ENCODE measurements at places on chromosomes 2 and 18. TPM values are rescaled to one million over a fixed set of nuclear protein-coding genes. Genes with fewer than 3 reads are reported as not detected.

DNA sequence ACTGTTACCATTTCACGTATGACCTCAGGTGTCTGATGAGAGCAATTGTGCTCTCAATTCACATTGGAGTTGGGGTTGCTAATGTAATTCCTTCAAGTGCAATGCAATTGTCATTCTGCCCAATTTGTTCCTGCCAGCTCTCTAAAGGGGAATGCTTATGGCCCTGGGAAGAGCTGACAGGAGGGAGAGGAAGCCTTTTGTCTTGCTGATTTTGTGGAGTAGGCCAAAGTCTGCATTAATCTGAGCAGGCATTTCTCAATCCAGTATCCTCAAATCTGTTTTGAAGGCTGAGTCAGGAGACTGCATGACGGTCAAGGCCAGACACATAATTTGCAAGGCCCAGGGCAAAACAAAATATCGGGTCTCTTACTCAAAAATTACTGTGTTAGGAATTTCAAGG, 326.4 kb upstream of the SPHKAP start:
- DNase-seq = no peak

DNA sequence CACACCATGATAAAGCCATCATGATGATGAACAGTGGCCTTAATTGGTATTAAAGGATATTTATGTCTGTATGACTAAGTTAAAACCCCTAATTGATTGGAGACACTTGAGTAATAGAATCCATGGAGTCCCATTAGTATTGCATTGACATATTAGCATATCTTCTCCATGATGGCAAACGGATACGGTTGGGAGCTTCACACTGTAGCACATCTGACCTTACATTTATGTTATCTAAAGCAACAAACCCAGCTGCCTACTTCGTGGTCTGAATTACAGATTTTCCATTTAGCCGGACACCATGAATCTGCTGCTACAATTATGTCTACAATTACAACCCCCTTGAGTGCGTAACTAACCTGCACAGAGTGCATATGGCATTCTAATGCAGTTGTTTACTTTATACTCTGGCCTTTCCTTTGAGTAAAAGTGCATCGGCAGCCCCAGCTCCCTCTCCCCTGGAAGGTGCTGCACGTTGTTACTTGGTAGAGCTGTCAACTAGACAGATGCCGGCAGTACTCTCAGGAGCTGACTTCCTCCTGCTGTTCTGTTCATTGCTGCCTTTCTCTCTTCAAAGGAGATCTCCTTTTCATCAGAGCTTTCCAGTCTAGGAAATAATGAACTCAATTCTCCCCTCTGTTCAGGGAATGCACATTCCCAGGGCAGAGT, 92.1 kb downstream of the LRRC30 start:
- DNase-seq = no peak

DNA sequence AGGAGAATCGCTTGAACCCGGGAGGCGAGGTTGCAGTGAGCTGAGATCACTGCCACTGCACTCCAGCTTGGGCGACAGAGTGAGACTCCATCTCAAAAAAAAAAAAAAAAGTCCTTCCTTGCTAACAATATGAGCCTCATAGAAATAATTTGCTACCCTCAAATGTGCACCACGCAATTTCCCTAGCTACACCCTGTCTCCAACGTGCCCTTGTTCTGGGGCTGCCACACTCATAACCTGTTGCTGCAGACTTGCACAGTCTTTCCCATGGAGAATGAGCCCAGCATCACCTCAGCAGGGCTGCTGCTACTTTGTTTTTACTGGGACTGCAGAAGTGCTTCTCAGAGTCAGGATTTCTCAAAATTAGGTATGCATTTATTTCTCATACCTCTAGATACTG, 46.4 kb upstream of the ZNG1B start:
- no peak for DNase-seq

- DNase-seq = no peak
These were observed 224.9 kb downstream of the TNS1 start for GRCh38 chr2:217777906-217778305.

DNA sequence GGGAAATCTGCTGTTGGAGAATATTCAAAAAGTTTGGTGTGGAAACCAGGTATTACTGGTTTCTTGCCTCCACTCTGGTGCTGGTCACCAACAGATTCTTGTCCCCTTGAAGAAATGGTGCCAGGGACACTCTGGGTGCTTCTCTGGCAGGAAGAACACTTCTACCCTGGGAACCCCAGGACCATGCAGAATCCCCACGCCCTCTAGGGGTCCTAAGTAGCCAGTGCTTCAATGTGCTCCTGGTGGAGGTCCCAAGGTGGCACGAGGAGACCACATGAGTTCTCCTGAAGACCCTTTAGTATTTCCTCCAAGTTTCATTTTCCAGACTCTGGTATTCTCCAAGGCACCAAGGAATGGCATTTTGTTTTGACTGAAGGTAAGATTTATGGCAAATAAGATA, 380.6 kb downstream of the TSN start:
- DNase-seq = no peak

The ING5 gene
- total RNA-seq = 35.1 TPM

DNA sequence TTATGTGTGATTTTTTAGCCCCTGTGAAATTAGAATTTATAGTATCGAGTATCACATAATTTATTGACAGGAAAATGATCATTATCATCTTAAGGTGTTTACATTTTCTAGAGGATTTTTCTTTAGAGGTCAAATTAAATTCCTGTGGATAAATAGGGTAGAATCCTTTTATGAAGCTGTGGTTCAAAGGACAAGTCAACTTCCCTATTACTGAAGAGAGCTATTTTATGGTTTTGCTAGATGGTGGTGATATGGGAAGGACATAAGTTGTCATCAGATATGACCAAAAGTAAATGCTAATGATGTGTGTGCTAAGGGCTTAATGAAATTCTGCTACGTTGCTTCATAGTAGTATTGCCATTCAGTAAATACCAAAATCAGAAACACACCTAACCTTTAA, 80.1 kb downstream of the EML4 start:
- no peak for DNase-seq

DNA sequence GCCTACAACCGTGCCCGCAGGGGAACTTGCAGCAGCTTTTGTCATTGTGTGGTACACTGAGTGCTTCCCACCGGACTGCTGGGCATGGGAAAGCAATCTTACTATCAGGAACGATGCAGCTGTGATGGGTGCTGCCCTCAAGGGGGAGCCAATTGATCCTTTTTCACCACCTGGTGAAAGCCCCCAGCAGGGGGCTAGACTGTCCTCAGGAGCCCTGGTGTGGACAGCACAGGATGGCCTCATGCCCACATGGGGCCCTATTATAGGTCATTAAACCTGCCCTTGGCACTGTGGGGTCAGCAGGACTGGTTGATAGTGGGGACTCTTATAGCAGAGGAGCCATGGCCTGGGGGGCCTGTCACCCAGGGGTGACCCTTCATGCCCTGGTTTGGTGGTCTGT, 172.2 kb downstream of the GLI2 start:
- no peak for DNase-seq

- no peak for DNase-seq
These were observed 3.9 kb downstream of the HOXD8 start for GRCh38 chr2:176133389-176133788.

DNA sequence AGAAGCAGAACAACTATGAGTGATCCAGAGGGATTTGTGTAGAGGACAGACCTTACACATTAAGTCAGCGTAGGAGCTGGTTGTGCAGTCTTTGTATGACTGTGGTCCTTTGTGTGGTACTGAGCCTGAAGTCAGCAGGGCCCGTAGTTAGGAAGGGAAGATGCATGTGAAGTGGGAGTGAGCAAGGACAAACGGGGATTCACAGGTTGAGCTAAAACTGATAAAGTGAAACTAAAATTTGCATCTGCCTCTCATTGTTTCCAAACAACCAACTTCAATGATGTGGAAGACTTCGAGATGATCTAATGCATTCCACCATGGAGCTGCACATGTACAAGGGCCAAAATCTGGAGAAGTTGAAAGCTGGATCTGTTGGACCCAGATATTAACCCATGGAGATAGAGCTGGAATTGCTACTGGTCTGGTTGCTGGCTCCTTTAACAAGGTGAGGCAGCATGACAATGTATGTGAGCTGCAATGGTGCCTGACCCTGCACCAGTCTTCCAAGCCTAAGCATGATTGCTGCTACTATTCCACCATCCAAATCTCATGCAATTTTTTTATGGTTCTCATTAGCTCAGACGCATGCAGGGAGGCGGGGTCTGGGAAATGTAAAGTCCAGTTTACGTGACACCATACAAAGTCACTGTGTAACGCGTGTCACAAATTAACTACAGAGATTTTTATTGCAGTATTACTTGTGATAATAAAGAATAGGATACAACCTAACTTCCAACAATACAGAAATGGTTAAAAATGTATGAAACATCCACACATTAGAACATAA, 12.1 kb upstream of the CYBRD1 start:
- DNase-seq = no peak

DNA sequence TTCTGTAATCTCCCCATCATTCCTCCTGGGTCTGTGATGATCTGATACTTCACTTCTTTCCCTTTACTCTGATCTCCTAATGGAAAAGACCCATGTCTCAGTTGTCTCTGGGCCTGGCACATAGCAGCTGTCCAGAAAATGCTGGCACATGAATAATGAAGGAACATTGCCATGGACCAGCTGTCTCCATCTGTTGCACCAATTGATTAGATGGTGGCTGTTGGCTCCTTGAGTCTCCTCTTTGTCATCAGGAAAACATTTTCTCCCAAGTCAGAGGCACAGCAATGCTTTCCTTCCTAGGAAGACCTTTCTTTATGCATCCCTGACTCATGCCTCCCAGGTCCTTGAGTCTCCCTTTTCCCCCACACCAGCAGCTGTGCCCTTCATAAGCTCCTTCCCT, 286.2 kb upstream of the CXCR4 start:
- no peak for DNase-seq

The NCKAP5 gene
- total RNA-seq = 2.3 TPM

The CAVIN2 gene
- total RNA-seq = 13.7 TPM

- DNase-seq = no peak
These were observed 47.4 kb upstream of the RMDN2 start for GRCh38 chr2:37877457-37878315.

The UGT1A1 gene
- total RNA-seq = 7.0 TPM

DNA sequence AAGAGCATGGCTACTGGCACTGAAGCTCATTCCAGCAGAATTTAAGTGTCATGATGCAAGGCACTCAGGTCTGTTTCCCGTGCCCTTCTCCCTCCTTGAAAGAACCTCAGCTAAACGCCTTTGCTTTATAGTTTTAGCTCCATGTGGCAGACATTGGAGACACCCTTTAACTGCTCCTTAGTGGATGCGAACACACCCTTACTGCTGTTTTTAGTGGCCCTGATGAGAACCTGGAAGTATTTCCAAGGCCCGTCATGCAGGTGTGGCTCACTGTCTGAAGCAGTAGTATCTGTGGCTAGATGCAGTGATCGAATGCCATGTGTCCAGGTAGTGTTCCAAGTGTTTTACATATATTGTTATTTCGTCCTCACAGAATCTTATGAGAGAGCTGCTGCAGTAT, 28.3 kb downstream of the KIF5C start:
- no peak for DNase-seq

- DNase-seq = no peak
These were observed 163.7 kb upstream of the PXDN start for GRCh38 chr2:1907849-1908533.

The SLC30A3 gene
- total RNA-seq = not detected

The ANKRD62 gene
- total RNA-seq = 0.17 TPM

DNA sequence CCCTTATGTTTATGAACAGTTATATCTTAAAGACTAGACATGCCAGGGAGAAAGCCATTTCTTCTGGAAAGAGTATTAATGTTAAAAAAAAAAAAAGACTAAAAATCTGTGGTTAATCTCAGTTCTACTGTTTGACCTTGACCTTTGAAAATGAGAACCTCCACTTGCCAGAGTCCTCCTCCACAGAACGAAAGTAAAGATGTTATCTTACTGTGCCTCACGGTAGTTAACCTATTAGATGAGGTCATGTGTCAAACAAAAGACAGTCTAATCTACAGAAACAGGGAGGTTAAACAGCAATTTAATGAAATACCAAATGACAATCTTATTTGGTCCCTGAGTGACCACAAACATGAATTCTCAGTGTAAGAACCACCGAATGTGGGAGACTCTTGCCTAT, 51.2 kb downstream of the SLC14A2 start:
- no peak for DNase-seq

- no peak for DNase-seq
These were observed 971.8 kb upstream of the ACVR2A start for GRCh38 chr2:146873056-146873455.

GRCh38 chr2:241865416-241865956, 4.0 kb upstream of the RTP5 start:
- DNase-seq = no peak

GRCh38 chr2:155023674-155024073, 325.2 kb downstream of the KCNJ3 start:
- no peak for DNase-seq

GRCh38 chr2:1619556-1619955, 124.8 kb downstream of the PXDN start:
- DNase-seq = no peak

- peak; percentile 83 for DNase-seq
These were observed 4.7 kb upstream of the IL1R2 start for GRCh38 chr2:101986804-101987740.

DNA sequence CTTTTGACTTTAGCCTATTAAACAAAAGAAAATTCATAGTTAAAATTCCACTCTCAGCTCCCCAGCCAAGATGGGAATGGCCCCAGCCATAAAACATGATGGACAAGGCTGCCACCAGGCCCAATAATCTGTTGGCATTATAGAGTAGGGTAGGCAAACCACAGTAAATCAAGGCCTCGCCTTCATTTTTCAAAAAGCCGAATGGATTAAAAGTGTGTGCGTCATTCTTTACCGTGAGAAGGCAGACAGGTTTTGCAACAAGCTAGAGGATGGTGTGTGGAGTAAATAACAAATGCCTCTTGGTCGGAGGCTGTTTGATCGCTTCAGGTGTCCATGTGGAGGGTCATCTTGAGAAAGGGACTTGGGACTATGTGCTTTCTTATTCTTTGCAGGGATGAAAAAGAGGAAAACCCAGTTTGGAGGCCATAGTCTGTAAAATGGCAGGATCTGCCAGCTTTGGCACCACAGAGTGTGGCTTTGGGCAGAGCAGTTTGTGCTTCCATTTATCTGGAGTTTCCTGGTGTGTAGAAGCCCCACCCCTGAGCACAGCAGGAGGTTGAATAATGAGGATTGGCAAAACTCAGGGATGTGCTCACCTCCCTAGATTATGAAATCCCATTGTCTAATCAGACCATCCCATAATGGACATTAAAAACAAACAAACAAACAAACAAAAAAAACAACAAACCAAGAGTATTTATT, 57.1 kb upstream of the ITGB6 start:
- DNase-seq = no peak

GRCh38 chr2:111678651-111679050, 205.3 kb downstream of the ANAPC1 start:
- no peak for DNase-seq

DNA sequence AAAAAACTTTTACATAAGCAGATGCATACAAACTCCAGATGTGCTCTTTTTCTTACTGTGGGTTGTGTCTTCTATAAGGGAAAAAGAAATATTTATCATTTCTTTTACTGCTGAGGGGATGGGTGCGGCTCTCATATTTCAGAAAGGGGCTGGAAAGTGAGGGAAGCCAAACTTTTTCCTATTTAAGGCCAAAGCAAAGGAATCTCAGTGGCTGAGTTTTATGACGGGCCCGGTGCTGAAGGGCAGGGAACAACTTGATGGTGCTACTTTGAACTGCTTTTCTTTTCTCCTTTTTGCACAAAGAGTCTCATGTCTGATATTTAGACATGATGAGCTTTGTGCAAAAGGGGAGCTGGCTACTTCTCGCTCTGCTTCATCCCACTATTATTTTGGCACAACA, at the start of gene COL3A1:
COL3A1 (plus strand) TSS at position 210 of the 400 bp plus-strand sequence; CDS start at position 327, 117 bp downstream.
- DNase-seq = no peak

Measured in mucosa of descending colon (tissue), 3 donors.